Stimulated activated CD4-positive, alpha-beta T cell treated with anti-CD3 and anti-CD28 coated beads, Interleukin-12 subunit alpha, Interleukin-12 subunit beta, amount 100 ng/mL, for 24 hours (primary cell): ENCODE measurements at places on chromosomes 3 and 15.

DNA sequence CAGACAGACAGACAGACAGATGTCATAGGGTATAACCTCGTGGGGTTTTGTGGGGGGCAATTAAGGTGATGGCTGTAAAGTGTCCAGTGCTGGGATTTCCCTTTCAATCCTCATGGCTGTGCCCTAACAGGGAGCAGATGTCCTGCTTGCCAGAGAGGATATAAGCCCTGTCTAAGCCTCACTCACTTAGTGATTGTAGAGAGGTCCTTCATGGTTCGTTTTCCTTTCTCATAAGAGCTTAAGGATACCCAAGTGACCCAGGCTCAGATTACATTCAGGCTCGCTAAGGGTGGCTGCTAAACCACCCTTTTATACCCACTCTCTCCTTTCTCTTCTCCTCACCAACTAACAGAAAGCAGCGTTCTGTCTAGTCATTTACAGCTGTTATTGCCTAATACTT, 19.2 kb downstream of the LYSMD2 start:
- DNase-seq = no peak

- DNase-seq = no peak
Observed at GRCh38 chr3:123870033-123870432, 14.1 kb downstream of the MYLK start.

- DNase-seq = no peak
Observed at GRCh38 chr15:57596978-57597377, 5.3 kb downstream of the MYZAP start.

GRCh38 chr3:84141571-84141970, 817.2 kb upstream of the CADM2 start:
- DNase-seq = no peak
